ENCODE measurements at places on chromosomes 3 and 15. TPM values are rescaled to one million over a fixed set of nuclear protein-coding genes. Genes with fewer than 3 reads are reported as not detected.

The SLC28A1 gene
- not detected for total RNA-seq

The ARGFX gene
- not detected for total RNA-seq

The EPHB1 gene
- total RNA-seq: 2.4 TPM

The INSYN1 gene
- not detected for total RNA-seq

The ZKSCAN7 gene
- total RNA-seq: 2.2 TPM

The LNP1 gene
- 0.51 TPM for total RNA-seq

The CSPG4 gene
- total RNA-seq: 0.19 TPM

The SH2D7 gene
- not detected for total RNA-seq

The GOLGA6L7 gene
- total RNA-seq: not detected

The HOMER2 gene
- 1.7 TPM for total RNA-seq

The PLA2G4D gene
- not detected for total RNA-seq

The MSL2 gene
- total RNA-seq: 14.1 TPM

The CATSPER2 gene
- total RNA-seq: 0.33 TPM

The GPR87 gene
- total RNA-seq: not detected

The CFAP100 gene
- total RNA-seq: not detected

The IL17RB gene
- total RNA-seq: not detected

The GMNC gene
- not detected for total RNA-seq

The STAB1 gene
- 464 TPM for total RNA-seq

The LRRC34 gene
- 1.9 TPM for total RNA-seq

The SLC27A2 gene
- 7.1 TPM for total RNA-seq

The ITGB5 gene
- 107 TPM for total RNA-seq

The RLBP1 gene
- not detected for total RNA-seq

The TIGIT gene
- not detected for total RNA-seq

The NFKBIZ gene
- 31.8 TPM for total RNA-seq

The AHSG gene
- total RNA-seq: not detected

The GABRA5 gene
- not detected for total RNA-seq

The SPESP1 gene
- total RNA-seq: 4.6 TPM

The ULK4 gene
- total RNA-seq: 6.3 TPM

The SLC30A4 gene
- total RNA-seq: 8.8 TPM

The ASB14 gene
- not detected for total RNA-seq

The MUSTN1 gene
- not detected for total RNA-seq

The CYP1A1 gene
- 89.4 TPM for total RNA-seq

The TUSC7 gene
- not detected for total RNA-seq

The PLSCR1 gene
- 102 TPM for total RNA-seq

The C15orf61 gene
- 1.5 TPM for total RNA-seq

The MAP3K13 gene
- total RNA-seq: 13.2 TPM

The LMAN1L gene
- not detected for total RNA-seq

The NEK10 gene
- 2.0 TPM for total RNA-seq

The CSTA gene
- not detected for total RNA-seq

The CLRN1 gene
- total RNA-seq: not detected

The ZMAT3 gene
- total RNA-seq: 34.4 TPM

The PDE12 gene
- total RNA-seq: 18.4 TPM

The FANCD2OS gene
- total RNA-seq: not detected

The NDN gene
- total RNA-seq: 40.3 TPM

The EAF1 gene
- 25.7 TPM for total RNA-seq

The CD96 gene
- not detected for total RNA-seq

The TSEN2 gene
- 10.2 TPM for total RNA-seq

The GNB4 gene
- 70.5 TPM for total RNA-seq

The CCR3 gene
- not detected for total RNA-seq

The GOLGA8R gene
- total RNA-seq: 1.0 TPM

The NEO1 gene
- 6.3 TPM for total RNA-seq

The CASR gene
- not detected for total RNA-seq

The APEH gene
- total RNA-seq: 178 TPM

The TMCO5A gene
- not detected for total RNA-seq

The HCLS1 gene
- 19.4 TPM for total RNA-seq

The TBCCD1 gene
- 19.3 TPM for total RNA-seq

The TRPM1 gene
- total RNA-seq: 1.9 TPM

The RMDN3 gene
- 31.0 TPM for total RNA-seq
